Activated CD4-positive, alpha-beta memory T cell treated with anti-CD3 and anti-CD28 coated beads, Interleukin-2, amount 10 ng/mL, durations not matched to agents 7 days and 5 days (primary cell): ENCODE measurements at places on chromosomes 4 and X. TPM values are rescaled to one million over a fixed set of nuclear protein-coding genes. Genes with fewer than 3 reads are reported as not detected.

The MMRN1 gene
- total RNA-seq = 0.90 TPM

The NDNF gene
- total RNA-seq = not detected

The IQCM gene
- total RNA-seq = not detected

The NDST3 gene
- total RNA-seq = not detected

The ASB5 gene
- total RNA-seq = not detected

The VEGFC gene
- total RNA-seq = not detected

The RGN gene
- total RNA-seq = not detected
